ENCODE measurements at places on chromosomes 1 and 21. TPM values are rescaled to one million over a fixed set of nuclear protein-coding genes. Genes with fewer than 3 reads are reported as not detected.

The CFAP74 gene
- 0.98 TPM for total RNA-seq

The KIAA0040 gene
- total RNA-seq, result 160 TPM

The CENPF gene
- total RNA-seq, result 1.3 TPM

The CFAP45 gene
- total RNA-seq, result 2.6 TPM

The AMY1B gene
- not detected for total RNA-seq

The FAM72C gene
- 0.32 TPM for total RNA-seq

The NCF2 gene
- total RNA-seq, result 4.6 TPM

The IFNLR1 gene
- total RNA-seq, result under 0.01 TPM

The C1orf167 gene
- total RNA-seq, result not detected

The SPRR2D gene
- total RNA-seq, result not detected

The DNALI1 gene
- 4.6 TPM for total RNA-seq

The SNAP47 gene
- 60.3 TPM for total RNA-seq

The ZNF648 gene
- total RNA-seq, result 3.2 TPM

The ETV3L gene
- total RNA-seq, result not detected

The VWA5B1 gene
- not detected for total RNA-seq
